Transverse colon (tissue), 4 donors: ENCODE measurements at places on chromosomes 4 and X. TPM values are rescaled to one million over a fixed set of nuclear protein-coding genes. Genes with fewer than 3 reads are reported as not detected.
A peak's percentile ranks its signal among the peaks of the same experiment; 100 is the strongest.

The MGAT4D gene
- total RNA-seq, result not detected

The FAM13A gene
- total RNA-seq, result 57.6 TPM

The GUCY1B1 gene
- 14.9 TPM for total RNA-seq

The TMPRSS11A gene
- total RNA-seq, result not detected

- DNase-seq, result peak; percentile 81
These were observed 95.6 kb downstream of the AFAP1 start for GRCh38 chr4:7843831-7844593.

DNA sequence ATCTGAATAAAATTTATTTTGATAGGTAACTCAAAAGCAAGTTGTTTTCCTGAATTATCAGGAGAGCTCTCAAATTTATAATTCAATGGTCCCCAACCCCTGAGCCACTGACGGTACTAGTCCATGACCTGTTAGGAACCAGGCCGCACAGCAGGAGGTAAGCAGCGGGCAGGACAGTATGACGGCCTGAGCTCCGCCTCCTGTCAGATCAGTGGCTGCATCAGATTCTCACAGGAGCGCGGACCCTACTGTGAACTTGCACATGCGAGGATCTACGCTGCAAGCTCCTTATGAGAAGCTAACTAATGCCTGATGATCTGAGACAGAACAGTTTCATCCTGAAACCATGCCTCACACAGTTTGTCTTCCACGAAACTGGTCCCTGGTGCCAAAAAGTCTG is 37.9 kb upstream of the SEC24B start:
- DNase-seq, result no peak

DNA sequence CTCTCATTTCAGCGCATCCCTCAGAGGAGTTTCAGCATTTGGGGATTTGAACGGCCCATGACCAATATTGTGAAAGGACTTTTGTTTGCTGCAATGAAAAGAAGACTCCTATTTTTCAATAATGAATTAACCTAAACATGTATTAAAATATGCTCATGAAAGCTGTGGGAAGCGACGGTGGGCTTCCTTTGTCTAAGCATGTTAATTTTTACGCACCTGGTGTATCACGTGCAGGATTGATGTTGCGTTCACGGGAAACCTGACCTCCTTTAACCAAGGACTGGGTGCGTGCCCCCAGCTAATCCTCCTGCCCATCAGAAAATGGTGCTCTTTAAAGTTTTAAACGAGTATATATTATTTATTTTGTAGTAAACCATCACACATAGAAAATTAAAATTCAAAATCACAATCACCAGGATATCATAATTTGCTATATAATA is 590 bp upstream of the CCDC110 start:
- DNase-seq, result no peak

GRCh38 chrX:55648434-55648833 is 25.2 kb downstream of the FOXR2 start:
- DNase-seq, result no peak

GRCh38 chr4:88456670-88457306 is at the start of gene HERC5:
TSS of gene HERC5 (plus strand) at chr4:88457119. CDS start at chr4:88457270, 151 bp downstream.
- DNase-seq, result peak; percentile 94

- DNase-seq, result no peak
These were observed 24.2 kb upstream of the CAMK2D start for GRCh38 chr4:113785781-113786180.

GRCh38 chr4:41282366-41282765 is 25.6 kb downstream of the UCHL1 start:
- DNase-seq, result no peak

GRCh38 chrX:95325185-95325584 is 1359.5 kb upstream of the DIAPH2 start:
- no peak for DNase-seq

DNA sequence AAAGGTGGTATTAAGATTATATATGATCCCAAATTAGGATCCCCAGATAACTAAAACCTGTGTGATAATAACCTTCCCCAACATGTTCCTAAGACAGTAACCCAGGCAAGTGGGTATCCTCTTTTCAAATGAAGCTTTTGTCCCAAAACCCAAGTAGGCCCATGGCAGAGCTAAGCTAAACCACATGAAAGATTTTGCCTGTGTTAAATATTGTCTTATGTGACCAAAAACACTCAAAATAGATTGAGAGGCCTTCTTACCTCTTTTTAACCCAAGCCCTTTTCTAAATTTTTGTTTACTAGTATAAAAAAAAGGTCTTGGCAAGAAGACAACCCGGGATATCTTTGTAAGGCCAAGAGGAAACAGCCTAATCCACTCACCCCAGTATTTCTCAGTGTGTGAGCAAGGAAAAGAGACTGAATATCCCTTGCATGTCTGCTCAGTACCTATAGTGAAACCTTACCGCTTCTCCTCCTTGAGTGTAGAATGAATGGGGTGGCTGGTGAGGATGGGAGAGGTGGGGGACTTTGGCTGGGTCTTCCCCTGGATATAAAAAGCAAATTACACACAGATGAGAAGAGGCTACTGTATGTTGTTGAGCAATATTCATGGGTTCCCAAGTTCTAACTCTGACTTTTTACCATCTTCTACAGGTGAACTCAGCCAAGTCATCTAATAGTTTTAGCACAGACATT is 188.8 kb upstream of the BMP3 start:
- no peak for DNase-seq
